NCI-H2029 treated with DMSO at 0.1 percent for 48 hours (cell line): ENCODE measurements at places on chromosomes 13 and 19.
A peak's percentile ranks its signal among the peaks of the same experiment; 100 is the strongest.

DNA sequence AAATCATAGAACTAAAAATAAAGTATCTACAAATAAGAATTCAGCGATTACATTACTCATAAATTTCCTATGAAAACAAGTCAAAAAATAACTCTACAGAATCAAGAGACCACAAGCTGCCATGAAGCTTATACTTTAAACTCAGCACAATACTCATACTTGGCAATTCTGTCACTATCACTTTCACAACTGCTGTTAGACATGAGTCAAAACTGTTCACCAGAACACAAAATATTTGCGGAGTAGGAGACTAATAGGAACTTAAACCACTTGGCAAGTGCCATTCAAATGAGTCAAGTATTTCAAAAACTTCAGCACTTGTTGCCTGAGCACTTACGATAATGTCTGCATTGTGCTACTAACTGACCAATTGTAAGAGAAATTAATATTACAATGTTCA, 387.8 kb upstream of the GPC6 start:
- no peak for DNase-seq

DNA sequence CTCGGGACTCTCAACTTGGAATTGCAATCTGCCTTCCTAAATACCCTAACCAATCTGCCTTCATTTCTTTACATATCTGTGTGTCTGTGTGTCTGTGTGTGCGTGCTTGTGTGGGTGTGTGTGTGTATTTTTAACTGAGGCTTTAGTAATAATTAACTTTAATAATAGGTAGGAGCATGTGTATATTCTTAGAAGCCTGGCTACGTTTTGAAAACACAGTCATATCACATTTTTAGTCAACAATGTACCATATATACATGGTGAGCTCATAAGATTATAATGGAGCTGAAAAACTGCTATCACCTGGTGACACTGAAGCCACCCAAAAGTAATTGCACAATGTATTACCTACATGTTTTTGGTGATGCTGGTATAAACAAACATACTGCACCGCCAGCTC, 65.4 kb upstream of the ATXN8OS start:
- DNase-seq = no peak

- no peak for DNase-seq
Observed at GRCh38 chr13:83450591-83450990, 431.7 kb downstream of the SLITRK1 start.

DNA sequence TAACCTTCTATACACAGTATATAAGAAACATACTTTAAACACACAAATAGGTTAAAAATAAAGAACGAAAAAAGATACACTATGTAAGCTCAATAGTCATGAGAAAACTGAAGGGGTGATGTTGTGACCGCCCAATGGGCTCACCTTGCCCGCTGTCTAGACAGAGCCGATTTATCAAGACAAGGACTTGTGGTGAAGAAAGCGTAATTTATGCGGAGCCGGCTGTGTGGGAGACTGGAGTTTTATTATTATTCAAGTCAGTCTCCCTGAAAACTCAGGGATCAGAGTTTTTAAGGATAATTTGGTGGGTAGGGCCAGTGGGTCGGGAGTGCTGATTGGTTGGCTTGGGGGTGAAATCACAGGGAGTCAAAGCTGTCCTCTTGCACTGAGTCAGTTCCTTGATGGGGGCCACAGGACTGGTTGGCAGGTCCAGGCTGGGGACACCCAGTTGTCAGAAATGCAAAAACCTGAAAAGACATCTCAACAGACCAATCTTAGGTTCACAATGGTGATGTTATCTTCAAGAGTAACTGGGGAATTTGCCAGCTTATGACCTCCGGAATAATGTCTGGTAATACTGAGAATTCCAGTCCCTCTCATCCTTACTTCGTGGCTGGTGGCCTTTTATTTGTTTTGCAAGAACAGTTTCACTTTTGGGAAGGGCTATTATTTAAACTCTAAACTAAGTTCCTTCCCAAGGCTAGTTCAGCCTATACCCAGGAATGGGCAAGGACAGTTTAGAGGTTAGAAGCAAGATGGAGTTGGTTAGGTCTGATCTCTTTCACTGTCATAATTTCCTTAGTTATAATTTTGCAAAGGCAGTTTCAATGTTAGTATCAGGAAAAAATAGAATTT, 96.6 kb downstream of the UBL3 start:
- DNase-seq = no peak

- no peak for DNase-seq
Observed at GRCh38 chr13:65914716-65915115, 1315.4 kb downstream of the PCDH9 start.

- no peak for DNase-seq
Observed at GRCh38 chr19:37452500-37453245, 14.6 kb downstream of the ZNF569 start.

DNA sequence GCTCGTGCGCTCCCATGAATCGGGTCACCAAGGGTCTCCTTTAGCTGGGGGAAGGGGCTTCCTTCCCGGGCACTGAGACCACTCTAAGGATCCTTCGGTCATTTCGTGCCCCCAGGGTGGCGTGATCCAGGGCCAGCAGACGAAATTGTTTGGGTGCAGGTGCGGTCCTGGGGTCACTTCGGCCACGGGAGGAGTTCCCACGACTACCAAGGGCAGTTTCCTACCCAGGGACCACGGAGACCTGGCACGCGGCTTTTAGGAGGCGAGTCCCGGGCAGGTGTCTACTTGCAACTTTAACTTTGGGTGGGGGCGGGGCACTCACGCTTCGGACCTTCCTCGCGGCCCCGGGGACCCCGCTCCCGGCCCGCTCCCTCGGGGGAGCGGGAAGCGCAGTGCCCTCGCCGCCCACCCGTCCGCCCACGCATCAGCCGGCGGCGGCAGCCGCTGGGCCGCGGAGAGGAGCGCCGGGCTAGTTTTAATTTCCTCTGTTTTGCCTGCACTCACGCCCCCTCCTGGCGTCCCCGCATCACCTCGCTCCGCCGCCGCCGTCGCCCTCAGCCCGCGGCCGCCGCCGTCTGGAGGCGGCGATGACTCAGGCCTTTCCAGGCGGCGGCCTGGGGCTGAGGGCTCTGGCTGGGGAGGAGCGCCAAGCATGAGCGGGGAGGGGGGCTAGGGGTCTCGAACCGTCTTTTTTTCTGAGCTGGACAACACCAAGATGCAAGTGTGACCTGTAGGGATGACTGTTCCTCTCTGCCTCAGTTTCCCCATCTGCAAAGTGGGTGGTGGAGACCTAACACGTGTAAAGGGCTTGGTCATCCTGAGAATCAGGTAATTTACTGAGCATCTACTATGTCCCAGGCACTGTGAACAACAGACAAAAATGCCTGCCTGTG, 21.8 kb downstream of the OLFM2 start:
- peak; percentile 20 for DNase-seq

GRCh38 chr13:20456737-20457136, 68.9 kb downstream of the CRYL1 start:
- DNase-seq = no peak

DNA sequence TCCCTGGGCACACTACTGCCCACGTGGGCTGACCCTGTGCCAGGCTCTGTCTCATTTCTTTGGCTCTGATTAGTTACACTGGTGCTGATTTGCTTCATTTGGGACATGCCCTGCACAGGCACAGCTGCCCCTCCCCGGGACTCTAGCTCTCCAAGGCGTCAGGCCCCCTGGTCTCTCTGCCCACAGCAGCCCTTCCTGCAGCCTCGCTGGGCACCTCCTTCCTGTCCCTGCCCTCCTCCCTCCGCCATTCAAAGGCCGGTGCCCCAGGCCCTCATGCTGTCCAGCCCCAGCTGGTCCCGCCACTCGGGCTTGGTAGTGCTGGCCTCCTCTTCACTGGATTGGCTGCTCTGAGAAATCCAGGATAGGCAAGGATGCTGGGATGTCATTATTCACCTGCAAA, 73.1 kb downstream of the ERICH6B start:
- no peak for DNase-seq

DNA sequence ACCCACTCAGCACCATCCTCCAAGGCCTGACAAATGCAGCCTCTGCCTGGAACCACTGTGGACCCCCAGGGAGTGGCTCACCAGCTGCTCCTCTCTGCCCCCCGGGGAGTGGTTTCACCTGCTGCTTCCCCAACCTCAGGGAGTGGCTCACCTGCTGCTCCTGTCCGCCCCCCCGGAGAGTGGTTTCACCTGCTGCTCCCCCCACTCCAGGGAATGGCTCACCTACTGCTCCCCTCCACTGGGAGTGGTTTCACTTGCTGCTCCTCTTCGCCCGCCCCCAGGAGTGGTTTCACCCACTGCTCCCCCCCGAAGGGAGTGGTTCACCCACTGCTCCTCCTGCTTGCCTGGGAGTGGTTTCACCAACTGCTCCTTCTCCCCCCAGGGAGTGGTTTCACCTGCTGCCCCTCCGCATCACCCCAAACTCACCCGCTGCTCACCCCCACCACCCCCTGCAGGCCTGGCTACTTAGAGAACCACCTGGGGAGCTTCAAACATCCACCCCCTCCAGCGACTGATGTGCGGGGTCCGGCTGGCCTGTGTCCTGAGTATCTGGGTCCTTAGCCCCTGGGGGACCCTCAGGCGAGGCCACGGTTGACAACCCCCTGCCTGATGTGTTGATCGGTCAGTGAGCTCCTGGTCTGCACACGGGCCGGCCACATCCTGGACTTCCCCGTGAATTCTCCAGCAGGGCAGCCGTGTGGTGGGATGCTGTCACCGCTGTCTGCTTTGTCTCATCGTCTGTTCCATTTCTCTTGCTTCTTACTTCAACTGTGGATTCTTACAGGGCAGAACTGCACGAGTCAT, 14.6 kb upstream of the TMEM255B start:
- no peak for DNase-seq

- no peak for DNase-seq
Observed at GRCh38 chr19:1259876-1260748, 9.0 kb upstream of the CIRBP start.

DNA sequence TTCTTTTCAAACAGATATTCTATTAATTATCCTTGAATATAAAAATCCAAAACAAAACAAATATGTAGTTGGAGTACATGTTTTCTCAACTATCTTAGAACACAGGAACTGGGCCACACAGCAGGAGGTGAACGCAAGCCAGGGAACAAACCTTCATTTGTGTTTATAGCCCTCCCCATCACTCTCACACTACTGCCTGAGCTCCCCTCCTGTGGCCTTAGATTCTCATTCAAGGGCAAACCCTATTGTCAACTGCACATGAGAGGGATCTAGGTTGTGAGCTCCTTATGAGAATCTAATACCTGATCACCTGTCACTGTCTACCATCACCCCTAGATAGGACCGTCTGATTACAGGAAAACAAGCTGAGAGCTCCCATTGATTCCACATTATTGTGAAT, 427.1 kb upstream of the PRR20A start:
- no peak for DNase-seq

GRCh38 chr13:24265453-24265852, 43.9 kb upstream of the C1QTNF9 start:
- DNase-seq = no peak

- no peak for DNase-seq
Observed at GRCh38 chr13:94411747-94412146, 67.7 kb downstream of the DCT start.

DNA sequence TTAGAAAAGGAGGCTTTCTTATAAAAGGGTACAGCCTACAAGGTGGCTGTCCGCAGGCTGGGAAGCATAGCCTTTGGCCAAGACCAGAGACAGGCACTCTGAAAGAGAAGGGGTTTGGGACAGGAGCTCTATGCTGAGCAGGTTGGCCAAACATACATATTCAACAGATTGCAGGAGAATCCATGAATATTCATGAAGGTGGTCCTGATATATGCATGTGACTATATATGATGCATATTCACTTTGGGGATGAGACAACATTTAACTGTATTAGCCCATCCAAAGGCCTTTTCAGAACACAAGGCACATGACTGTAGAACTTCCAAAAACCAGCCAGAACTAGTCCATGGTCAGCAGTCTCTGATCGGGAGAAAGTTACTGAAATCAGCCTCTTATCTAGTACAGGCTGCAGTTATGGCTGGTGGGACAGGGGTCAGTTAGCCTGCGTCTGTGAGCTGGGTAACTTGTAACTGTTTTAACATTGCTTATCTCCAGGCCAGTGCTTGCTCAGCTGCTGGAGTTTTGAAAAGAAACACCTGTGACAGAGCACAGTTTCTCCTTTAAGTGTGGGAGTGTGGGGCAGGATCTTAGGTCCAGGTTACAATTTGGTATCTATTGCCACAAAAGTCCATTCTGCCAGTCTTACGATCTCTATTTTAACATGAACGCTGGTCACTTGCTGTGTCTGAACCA, 924.2 kb downstream of the UQCRFS1 start:
- DNase-seq = no peak

DNA sequence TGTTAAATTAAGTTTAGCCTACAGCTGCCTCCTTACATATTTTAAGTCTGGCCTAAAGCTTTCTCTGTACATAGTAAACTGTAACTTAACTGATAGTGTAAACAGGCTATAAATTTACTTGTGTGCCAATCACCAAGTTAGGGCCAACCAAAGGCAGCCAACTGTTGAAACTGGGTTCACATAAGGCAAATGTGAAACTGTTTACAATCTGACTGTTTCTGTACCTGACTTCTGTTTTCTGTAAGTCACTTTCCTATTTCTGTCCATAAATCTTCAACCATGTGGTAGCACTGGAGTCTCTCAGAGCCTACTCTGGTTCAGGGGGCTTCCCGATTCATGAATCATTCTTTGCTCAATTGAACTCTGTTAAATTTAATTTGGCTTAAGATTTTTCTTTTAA, 103.1 kb downstream of the RAP2A start:
- no peak for DNase-seq

GRCh38 chr13:93060144-93060543, 166.5 kb upstream of the GPC6 start:
- DNase-seq = no peak

- DNase-seq = no peak
Observed at GRCh38 chr19:35773020-35773806, 2.2 kb upstream of the ARHGAP33 start.

GRCh38 chr19:44180968-44181367, 16.1 kb downstream of the ZNF226 start:
- DNase-seq = no peak

GRCh38 chr13:35781036-35782000, 304.8 kb upstream of the MAB21L1 start:
- DNase-seq = no peak

DNA sequence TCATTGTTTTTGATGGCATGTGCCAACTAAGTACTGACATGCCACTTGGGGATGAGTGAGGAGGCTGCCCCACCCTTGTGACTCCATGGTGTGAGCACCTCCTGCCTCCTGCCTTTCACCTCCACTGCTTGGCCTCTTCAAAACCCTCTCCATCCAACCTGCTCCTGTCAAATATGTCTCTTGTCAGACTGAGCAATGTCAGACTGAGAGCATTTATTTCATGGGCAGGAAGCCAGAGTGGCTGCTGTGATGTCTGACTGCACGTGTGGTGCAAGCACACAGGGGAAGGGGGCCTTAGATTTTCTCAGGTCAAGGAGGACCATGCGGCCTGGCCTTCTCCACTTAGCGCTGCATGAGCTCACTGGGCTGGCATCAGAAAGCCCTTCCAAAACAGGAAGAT, 68.3 kb downstream of the STARD13 start:
- DNase-seq = no peak

- DNase-seq = no peak
Observed at GRCh38 chr13:32969516-32969941, 46.7 kb upstream of the KL start.

GRCh38 chr19:44623626-44624025, 10.3 kb downstream of the IGSF23 start:
- DNase-seq = no peak
